Heart right ventricle (tissue), 16 donors: ENCODE measurements at places on chromosomes 7 and 10. TPM values are rescaled to one million over a fixed set of nuclear protein-coding genes. Genes with fewer than 3 reads are reported as not detected.

Gene NRAP
- 1,611 TPM for total RNA-seq

DNA sequence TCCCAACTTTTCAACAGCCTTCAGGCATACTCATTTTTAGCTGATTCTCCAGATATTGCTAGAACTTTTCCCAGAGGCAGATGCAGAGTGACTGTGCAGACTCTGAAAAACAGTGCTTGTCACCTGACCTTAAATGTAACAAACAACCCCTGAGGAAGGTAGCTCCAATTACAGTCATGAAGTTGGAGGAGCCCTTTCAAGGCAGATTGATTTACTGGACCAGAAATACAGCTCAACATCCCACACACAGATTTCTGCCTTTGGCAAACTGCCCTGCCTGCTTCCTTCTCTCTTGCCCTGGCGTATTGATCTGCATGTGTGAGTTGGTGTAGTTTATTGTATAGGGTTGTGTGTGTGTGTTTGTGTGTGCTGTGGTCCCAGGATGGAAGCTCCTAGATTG is 38.5 kb downstream of the PYROXD2 start:
- no peak for DNase-seq

DNA sequence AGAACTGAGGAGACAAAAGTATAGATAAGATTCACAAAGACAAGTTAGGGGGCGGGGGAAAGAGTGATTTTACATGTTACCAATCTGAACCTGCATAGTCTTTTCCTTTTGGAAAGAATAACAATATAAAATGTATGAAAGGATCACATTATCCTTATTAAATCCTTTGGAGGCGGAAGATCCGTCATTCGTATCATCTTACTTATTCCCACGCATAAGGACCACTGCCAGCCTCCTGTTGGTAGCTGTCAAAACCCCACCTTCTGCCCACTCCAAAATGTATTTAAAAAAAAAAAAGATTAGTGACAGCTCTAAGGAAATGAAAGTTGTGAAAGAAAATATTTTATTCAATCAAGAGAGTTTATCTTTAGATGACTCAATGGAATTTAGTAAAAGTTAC is 821.0 kb upstream of the CELF2 start:
- DNase-seq, result no peak

GRCh38 chr7:104207348-104207730 is 474 bp downstream of the ORC5 start:
- DNase-seq, result no peak

DNA sequence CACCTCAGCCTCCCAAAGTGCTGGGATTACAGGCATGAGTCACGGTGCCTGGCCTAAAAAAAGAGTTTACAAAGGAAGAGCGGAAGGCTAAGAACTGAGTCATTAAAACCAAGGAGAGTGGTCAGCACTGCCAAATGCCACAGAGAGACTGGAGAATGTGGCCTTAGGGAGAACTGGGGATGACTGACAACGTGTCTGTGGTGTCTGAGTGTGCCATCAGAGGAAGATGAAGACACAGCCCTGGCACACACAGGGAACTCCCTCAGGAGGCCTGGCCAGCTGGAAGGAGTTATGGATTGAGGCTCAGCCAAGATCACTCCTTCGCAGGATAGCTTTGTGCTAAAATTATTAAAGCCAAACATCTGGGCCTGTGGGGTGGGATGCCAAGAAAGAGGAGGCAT is 3.9 kb upstream of the INA start:
- no peak for DNase-seq

DNA sequence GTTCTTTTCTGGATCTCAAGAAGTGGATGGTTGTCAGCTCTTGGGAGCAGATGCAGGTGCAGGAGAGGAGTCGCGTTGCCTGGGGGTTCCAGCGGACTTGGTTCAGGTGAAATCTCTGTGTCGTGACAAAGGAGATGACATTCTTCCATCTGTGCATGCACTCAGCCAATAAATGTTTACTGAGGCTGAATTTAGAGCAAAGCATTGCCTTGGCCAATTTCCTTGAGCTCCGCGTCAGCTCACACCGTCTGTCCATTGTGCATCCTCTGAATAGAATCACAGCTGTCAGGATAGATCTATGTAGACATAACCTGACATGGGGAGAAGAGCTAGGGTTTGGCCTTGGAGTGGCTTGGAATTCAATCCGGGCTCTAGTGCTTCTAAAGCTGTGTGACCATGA is 343.7 kb downstream of the GLRX3 start:
- no peak for DNase-seq

DNA sequence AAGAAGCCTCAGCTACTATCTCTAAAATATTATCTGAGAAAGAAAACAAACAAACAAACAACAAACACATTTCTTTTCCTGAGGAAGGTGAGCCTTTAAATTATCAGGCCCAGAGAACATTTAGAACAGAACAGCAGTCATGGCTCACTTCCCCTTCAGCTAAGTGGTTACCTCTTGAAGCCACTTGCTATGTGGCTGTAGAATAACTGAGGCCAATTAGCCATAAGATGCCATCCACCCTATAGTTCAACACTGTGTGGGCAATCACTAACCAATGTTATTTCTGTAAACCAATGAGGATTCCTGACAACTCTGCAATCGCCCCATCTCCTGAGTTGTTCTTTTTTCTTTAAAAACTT is 3.7 kb upstream of the UPP1 start:
- no peak for DNase-seq
